ENCODE measurements at places on chromosomes 5 and 9.

DNA sequence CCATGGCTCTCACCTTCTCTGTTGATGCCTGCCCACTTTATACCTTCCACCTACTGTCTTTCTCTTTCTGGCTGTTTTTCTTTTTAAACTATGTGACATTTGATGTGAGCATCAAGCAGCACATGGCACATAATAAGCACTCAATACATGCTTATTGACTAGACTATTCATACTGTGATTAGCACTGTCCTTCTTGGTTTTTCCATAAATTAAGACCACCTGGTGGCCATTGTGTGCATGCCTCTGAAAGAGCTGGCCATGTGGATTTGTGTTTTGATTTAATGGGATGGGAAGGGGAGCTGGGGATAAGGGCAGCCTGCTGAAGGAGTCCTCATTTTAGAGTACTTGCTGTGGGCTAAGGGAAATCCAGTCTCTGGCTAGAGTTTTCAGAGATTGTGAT lies 79.4 kb downstream of the ARHGEF28 start:
- no peak for DNase-seq

DNA sequence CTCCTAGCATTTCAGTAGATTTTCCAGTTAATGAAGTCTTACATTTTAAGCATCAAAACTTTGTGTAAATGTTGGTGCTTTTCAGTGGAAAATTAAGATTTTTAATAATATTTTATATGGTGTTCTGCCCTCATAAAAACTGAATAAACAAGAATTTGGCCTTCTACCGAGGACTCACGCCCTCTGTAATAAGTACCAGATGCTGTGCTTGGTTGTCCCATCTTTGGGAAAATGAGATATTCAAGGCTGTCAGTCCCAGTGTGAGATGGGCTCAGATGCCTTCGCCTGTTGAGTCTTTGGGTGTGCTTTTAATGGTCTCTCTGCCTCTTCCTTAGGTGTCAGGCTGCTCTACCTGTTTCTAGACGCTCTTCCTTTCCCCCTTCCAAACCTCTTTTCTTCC lies 28.7 kb downstream of the GALNT12 start:
- DNase-seq, result no peak

DNA sequence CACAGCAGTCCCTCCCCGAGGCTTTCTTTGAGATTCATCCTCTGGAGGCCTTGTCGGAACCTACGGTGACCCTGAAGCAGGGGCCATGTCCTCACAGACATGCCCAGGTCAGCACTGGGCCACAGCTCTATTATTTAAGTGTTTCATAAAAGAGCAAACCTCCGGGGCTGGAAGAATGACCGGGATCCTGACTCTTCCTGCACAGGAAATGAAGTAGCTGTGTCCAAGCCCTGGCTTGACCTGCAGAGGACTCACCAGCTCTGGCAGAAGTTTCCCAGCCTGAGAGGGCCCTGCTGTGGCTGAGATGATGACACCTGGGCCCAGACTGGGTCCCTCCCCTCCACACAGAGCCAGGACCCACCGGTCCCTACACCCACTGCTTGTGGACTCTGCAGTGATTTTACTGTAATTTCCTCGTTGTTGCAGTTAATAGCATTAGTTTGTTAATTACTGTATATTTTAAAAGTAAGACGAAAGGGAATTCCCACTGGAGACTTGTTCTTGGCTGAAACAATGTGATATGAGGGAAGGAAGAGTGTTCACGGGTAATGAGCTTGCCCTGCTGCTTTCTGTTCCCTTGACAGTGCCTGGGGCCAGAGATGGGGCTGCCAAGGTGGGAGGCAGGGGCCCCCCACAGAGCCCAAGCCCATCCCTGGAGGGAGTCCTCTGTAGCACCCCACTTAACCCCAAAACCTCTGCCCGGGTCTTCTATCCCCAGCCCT lies 72.2 kb downstream of the PCDH1 start:
- DNase-seq, result no peak

DNA sequence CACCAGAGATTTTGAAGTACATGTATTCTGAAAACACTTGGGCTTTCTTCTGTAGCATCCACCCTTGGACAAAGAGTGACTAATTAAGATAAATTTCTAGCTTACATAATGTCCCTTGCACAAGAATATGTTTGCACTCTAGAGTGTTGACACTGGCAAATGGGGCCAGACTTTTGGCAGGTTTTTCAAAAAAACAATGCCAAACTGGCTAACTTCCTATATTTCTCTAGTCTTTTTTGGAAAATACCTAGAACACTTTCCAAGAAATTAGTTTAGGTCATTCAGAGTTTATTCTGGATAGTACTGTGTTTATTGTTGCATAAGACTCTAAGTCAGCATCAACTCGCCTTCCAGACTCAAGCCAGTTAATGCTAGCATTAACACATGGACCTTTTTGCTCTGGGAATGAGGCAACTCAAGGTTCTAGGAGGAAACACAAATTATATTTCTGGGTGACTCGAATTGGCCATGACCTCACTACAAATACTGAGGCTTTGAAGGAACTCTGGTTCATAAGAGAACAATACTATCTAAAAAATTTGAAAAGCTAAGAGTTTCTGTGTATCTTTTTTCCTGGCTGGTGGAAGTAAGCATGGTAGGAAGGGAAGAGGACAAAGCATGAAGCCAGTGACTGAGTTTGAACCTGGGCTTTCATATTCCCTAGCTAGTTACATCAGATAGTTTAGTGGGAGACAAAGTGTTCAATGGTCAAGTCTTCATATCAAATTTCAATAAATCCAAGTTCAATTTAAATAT lies 101.6 kb downstream of the NREP start:
- DNase-seq, result no peak

DNA sequence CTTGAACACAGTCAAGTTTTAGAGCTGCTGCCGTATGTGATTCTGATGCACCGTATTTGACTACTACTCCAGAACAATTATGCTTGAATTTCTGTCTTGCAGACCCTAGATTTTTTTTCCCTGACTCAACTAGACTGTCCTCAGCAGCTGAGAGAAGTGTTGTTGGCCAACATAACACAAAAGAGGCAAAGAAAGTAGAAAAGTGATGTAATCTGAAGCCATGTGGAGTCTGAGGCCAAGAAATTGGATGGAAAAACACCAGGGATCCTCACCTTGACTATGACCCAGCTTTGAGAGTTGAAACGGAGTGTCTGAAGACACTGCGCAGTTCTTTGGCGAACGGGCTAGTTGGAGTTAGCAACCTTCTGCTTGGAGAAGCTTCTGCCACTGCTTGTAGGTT lies 36.3 kb upstream of the FGF1 start:
- no peak for DNase-seq

DNA sequence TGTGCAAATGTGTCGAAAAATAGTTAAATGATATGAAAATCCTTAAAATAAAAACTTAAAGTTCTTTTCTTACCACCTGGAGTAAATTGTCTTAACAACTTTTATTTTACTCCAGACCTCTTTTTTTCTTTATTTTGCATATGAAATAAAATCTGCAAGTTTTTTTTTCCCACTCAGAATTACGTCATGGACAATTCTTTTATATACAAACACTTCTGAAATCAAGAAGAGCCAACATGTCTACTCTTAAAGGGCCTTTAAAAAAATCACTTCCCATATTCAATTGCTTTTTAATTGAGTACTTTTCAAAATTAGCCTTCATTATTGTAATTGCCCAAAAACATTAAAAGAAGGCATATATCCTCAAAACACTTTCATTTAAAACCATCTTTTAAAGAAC lies 37.7 kb upstream of the ZFAND5 start:
- DNase-seq, result no peak

GRCh38 chr9:129126749-129127618 lies 15.8 kb downstream of the PTPA start:
- no peak for DNase-seq

DNA sequence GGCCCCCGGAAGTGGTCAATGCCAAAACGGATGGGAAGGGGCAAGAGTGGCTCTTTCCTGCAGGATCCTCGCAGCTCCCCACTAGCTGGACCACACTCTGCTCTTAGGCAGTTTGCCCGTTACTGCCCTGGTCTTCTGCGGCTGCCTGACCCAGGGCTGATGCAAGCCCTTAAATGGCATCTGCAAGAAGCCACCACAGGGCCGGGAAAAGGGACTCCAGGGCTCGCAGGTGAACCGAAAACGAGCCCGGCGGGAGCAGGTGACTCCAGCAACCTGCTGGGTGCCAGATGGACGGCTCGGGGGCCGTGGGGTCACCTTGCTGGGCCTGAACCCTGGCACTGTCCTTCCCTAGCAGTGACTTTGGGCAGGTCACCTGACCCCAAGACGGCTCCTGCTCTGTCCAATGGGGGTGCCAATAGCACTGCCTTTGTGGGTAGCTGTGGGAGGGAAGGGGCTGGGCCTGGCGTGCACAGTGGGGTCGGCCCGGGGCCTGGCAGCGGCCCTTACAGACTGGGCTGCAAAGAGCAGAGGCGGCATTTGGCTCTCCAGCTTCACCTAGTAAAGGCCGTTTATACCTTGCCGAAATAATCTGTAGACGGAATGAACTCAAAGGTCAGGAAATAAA lies 1.3 kb downstream of the TMEM250 start:
- DNase-seq, result no peak

GRCh38 chr9:130662099-130662969 lies 2.1 kb upstream of the PRDM12 start:
- no peak for DNase-seq

DNA sequence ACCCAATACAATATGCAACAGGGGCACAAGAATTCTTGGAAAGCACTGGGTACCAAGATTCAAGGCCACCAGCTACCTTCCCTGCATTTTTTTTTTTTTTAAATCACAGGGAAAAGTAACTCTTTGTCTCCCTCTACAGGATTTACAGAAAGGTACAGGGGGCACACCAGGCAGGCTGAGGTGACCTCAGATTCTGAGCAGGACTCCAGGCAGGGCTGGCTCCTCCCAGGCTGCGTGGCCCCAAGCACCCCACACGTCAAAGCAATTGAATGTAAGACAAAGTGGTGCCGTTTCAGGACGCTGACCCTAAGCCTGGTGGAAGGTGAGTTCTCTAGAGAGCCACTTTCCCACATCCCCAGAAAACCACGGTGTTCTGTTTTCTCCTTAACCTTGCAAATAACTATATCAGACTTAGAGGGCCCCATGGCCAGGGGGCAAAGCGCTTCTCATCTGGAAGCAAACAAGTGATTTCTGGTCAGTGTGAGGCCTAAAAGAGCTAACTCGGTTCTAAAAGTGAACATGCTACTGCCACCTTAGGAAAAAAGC lies 222.6 kb downstream of the ROR2 start:
- no peak for DNase-seq

Data from activated effector memory CD4-positive, alpha-beta T cell treated with Interleukin-2 at 50 U/mL for 16 hours (primary cell).